ENCODE measurements at places on chromosomes 2 and 18.
A peak's percentile ranks its signal among the peaks of the same experiment; 100 is the strongest.

DNA sequence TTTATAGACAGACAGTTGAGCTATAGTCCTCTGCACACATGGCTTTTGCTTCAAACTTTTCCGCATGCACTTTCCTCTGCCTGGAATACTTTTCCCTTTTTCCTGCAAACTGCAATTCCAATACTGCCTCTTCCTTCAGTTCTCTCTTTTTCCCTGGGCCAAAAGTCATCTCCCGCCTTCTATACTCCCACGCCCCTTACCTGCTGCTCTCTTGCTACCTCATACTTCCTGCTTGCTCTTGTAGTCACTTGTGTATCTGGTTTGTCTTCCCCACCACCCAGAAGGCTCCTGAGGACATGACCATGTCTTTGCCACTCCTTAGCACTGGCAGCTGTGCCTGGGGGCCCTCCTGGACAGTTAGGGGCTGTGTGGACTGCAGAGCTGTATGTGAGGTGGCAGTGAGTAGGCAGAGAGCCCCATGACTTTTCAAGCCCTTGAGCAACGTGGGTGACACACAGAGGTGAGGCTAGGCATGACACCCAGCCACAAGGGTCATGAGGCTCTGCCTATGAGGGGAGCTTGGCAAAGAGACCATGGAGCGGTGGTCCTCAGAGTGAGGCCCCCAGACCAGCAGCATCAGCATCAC lies 23.2 kb downstream of the SPEG start:
- no peak for DNase-seq

GRCh38 chr2:117631152-117631945 lies 183.1 kb upstream of the DDX18 start:
- DNase-seq, result no peak

- peak; percentile 57 for DNase-seq
Measured at GRCh38 chr2:152468899-152469692, 134.1 kb downstream of the FMNL2 start.

DNA sequence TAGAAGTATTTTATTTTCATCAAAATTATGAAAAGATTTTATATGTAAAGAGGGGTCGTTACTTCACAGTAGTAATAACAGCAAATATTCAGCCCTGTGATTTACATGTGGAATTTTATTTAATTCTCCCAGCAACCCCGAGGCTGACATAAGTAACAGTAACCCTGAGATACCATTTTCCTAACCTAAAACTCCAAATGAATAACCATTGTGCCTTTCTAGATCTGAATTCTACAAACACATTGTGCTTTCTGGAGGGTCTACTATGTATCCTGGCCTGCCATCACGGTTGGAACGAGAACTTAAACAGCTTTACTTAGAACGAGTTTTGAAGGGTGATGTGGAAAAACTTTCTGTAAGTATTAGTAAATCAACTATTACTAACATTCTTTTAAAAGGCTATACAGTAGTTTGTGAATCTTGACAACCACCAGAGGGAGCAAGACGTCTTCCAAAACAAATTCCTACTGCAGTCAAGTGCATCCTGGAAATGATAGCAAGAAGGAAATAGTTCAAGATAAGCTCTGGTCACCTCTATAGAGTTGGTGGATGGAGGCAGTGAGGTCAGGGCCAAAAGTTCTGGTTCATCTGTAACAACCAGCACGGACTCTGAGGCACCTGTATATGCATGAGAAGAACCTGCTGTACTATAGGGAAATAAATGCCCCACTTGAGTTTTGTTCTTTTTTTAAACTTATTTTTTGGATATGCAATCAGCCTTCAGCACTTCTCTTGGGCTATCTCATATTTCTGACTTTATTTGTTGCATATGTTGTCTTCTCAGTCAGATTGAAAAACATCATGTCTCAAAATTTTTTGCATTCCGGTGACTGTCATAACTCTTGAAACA lies 37.4 kb downstream of the ACTR2 start:
- peak; percentile 83 for DNase-seq

GRCh38 chr2:206920951-206921350 lies 18.4 kb upstream of the CPO start:
- no peak for DNase-seq

DNA sequence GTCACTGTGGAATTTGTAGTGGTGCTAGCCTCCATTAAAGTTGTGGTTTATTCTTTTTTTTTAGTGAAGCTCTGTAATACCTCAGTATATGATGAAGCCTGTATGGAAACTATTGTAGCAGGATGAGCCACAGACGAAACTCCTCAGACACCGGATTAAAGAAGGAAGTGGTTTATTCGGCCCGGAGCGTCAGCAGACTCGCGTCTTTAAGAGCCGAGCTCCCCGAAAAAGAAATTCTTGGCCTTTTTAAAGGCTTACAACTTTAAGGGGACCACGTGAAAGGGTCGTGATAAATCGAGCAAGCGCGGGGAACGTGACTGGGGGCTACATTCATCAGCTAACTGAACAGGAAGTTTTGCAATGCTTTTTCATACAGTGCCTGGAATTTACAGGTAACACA lies 8.1 kb upstream of the CCL20 start:
- no peak for DNase-seq

- DNase-seq, result no peak
Measured at GRCh38 chr2:9391961-9392720, 31.2 kb downstream of the ITGB1BP1 start.

GRCh38 chr2:60262178-60262577 lies 291.3 kb downstream of the BCL11A start:
- no peak for DNase-seq

Measured in astrocyte of the spinal cord (primary cell).